ENCODE measurements at places on chromosomes 16 and 17.
A peak's percentile ranks its signal among the peaks of the same experiment; 100 is the strongest.

DNA sequence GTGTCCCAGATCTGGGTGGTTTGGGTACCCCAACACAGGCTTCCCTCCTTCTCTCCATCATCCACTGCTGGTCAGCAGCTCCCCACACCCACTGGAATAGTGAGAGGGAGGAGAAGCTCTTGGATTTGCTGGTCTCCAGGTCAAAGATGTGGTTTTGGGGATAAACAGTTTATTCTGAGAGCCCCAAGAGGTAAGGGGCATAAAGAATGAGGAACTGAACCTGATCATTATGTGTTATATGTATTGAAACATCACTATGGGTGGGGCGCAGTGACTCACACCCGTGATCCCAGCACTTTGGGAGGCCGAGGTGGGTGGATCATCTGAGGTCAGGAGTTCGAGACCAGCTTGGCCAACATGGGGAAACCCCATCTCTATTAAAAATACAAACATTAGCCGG is 3.9 kb downstream of the DPEP2 start:
- DNase-seq, result no peak

GRCh38 chr17:50128441-50129352 is 1.3 kb downstream of the SAMD14 start:
- peak; percentile 90 for DNase-seq

GRCh38 chr17:78304549-78305037 is 55.3 kb downstream of the SOCS3 start:
- DNase-seq, result no peak

GRCh38 chr16:59459806-59460205 is 725.7 kb upstream of the GOT2 start:
- no peak for DNase-seq

- DNase-seq, result no peak
Observed at GRCh38 chr17:80285237-80285920, 24.7 kb downstream of the RNF213 start.

- DNase-seq, result peak; percentile 96
Observed at GRCh38 chr17:10177913-10178505, 20.4 kb downstream of the GAS7 start.

GRCh38 chr17:61140081-61140786 is 259.4 kb upstream of the TBX2 start:
- no peak for DNase-seq

DNA sequence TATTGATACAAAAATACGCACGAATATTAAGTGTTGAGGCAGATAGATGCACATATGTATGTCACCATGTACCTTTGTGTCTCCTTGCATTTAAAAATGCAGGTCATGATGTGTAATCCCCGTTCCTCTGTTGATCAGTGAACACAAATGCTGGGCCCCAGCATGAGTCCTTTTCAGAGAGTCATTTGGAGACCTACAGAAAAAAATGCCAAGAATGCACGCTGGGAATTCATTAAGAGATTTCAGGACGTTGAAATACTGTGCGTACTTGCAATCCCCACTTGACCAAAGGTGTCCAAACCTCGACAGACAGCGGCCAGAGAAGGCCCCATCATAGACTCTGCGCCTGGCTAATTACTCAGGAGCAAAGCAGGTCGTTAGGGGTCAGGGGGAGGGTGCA is 496.0 kb downstream of the MAF start:
- DNase-seq, result peak; percentile 34

DNA sequence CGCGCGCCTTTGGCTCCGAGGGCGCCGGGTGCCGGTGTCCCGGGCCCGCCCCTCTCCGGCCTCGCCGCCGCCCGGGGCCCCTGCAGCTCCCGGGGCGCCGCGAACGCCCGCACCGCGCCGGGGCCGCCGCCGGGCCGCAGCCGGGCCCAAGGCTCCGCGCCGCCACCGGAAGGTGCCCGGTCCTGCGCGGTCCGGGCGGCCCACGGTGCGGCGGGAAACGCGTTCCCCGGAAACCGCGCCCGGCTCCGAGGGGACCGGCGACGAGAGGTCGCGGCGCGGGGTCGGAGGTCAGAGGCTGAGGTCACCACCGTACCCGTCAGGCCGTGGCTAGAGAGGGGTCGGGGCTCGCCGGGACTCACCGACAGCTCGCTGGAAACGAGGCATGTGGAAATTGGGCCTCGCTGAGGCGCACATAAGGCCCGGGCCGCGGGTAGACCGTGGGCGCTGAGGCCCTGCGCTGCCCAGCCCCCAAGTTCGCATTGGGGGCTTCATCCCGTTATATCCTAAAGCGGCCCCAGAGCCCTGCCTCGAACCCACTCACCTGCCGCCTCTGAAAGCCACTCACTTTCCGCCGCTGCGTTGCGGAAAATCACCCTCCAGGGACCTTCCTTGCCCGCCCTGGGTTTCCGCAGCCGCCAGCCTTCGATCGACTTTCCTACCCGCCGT is at the start of gene DUS1L:
DUS1L (minus strand) TSS at position 167 of the 666 bp plus-strand sequence. CDS start 745 bp downstream, outside the sequence.
- DNase-seq, result peak; percentile 65

GRCh38 chr17:52383493-52384100 is 225.1 kb upstream of the CA10 start:
- peak; percentile 59 for DNase-seq

- peak; percentile 36 for DNase-seq
Observed at GRCh38 chr16:54654429-54654828, 276.2 kb upstream of the IRX5 start.

DNA sequence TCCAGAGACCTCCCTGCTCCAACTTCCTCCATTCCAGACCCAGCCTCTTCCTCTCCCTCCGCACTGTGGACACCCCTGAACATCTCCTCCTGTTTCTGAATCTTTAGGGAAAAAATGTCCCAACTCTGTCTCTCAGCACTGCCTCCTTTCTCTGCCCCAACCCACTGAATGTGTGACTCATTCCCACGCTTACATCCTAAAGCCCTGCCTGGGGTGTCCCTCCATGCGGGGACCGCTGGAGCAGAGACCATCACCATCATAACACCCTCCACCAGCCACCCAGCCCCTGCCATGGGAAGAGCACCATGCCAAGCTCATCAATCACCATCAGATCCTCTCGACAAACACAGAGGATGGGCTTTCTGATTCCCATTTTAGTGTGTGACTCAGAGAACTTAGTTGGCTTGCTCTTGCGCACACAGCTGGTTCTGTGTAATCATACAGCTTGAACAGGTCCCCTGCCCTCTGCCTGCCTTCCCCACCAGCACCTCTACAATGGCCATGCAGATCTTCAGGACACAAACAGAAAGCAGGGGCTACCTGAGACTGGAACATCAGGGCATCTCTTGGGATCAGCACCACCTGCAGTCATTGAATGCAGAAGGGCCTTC is 10.7 kb downstream of the RPRML start:
- DNase-seq, result no peak

GRCh38 chr17:36623281-36623680 is 21.9 kb downstream of the MRM1 start:
- no peak for DNase-seq

- no peak for DNase-seq
Observed at GRCh38 chr17:69228576-69228975, at the start of gene ABCA10. Gene ABCA10 (minus strand): TSS chr17:69228824. CDS start chr17:69225358, 3,466 bp downstream.

DNA sequence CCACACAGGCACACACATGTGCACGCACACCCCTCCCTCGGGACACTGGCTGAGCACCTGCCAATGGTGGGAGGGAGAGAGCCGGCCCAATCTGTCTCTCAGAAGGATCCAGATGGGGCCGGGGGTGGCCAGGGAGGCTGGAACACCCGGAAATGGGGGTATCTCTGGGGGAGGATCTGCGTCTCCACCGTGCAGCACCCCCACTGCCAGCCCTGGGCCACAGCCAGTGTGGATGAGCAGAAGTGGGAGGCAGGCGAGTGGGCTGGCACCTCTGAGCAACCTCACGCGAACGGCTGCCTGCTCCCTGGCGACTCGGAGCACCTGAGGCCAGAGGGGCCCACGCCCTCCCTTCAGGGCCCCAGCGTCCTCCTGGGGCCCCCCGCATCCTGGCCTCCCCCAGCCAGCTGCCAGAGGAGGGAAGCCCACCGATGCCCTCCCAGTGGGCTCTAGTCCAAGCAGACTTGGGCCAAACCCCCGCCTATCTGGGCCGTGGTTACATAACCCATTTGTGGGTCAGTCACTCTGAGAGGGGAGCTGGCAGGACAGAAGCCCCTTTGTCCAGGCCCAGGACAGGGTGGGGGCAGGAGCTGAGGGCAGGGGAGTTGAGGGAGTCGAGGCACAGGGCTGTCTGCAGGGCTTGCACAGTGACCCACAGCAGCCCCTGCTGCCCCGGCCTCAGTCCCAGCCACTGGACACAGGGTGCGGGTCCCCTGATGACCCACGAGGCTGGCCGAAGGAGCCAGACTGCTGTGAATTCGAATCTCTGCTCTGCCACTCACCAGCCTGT is 5.6 kb downstream of the CASKIN1 start:
- DNase-seq, result no peak

DNA sequence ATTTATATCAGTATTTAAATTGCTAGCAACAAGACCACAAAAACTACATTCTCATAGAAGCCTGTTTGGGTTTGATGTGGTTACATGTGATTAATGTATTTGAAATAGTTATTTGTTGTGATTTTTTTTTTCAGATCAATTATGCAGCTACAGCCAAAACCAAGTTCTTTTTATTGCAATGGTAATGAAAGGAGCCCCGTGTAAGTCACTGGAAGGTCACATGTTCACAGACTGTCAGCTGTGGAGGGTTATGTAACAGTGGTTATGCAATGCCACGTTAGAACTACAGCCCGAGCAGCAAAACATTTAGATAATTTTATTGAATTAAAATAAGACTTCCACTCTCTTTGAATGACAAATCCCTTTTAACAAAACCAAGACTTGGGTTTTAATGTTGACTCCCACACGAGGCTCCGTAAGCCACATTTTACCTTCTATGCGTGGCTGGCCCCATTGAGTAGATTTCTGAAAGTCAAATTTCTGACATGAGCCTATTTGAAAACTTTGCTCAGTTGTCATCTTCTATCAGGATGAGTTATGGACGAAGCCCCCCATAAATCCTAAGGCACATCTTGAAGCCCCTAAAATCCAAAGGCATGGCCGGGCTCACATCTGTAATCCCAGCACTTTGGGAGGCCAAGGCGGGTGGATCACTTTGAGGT is 41.8 kb upstream of the SEC14L1 start:
- no peak for DNase-seq

GRCh38 chr16:69618307-69618706 is 52.5 kb downstream of the NFAT5 start:
- DNase-seq, result no peak

DNA sequence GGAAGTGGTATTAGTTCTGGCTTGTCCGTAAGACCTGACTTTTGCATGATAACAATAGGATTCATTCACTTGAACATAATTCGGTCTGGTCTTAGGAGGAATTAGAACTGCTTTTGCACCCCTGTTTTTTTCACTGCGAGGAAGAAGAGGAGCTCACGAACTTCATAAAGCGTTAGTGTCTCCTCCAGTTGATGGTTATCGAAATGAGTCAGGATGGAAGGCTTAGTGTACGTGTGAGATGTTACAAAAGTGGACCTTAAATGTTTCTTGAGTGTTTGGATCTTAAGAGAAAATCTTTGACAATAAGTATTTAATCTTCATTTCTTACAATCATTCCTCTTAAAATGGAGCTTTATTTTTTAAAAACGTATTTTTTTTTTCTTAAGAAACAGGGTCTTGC is 52.8 kb downstream of the USP10 start:
- DNase-seq, result no peak

DNA sequence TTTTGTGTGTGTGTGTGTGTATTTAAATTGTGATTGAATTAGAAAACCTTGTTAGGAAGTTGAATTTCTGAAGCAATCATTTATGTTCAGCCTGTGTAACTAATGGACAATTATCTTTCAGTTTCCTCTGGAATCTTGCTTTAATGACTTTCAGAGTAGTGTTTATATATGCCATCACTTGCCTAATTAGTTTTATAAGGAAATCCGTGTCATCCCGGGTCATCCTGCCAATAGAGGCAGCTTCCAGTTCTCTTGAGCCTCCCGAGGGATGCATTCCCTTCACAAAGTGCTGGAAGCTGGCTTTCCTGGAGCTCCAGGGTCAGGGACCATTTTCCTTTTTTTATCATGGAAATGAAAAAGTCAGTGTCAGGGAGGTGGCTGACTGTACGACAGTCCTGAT is 42.9 kb downstream of the PRKCA start:
- no peak for DNase-seq

GRCh38 chr16:27920391-27920891 is 143.1 kb downstream of the GSG1L start:
- peak; percentile 83 for DNase-seq

- no peak for DNase-seq
Observed at GRCh38 chr16:54748611-54749190, 182.0 kb upstream of the IRX5 start.

- no peak for DNase-seq
Observed at GRCh38 chr16:82016964-82017363, 5.7 kb upstream of the SDR42E1 start.

DNA sequence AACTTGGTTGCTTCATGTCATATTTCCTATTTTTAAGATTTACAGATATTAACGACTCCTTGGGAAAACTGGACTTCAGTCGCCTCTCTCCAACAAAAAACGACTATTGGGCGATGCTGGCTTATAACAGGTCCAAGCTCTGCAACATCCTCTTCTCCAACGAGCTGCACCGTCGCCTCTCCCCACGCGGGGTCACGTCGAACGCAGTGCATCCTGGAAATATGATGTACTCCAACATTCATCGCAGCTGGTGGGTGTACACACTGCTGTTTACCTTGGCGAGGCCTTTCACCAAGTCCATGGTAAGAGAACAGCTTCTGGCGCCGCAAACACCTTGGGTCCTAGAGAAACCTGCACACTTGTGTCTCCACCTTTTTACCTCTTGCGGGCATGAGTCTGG is 333.0 kb downstream of the WWOX start:
- no peak for DNase-seq

GRCh38 chr16:72917051-72917450 is 130.9 kb downstream of the ZFHX3 start:
- DNase-seq, result no peak

GRCh38 chr17:16879686-16880085 is 92.2 kb downstream of the TNFRSF13B start:
- DNase-seq, result no peak
